Spinal cord (tissue), 10 donors: ENCODE measurements at places on chromosomes 4 and X. TPM values are rescaled to one million over a fixed set of nuclear protein-coding genes. Genes with fewer than 3 reads are reported as not detected.

Gene PLA2G12A
- polyA plus RNA-seq, result 25.5 TPM

GRCh38 chr4:328729-329128, 8.9 kb upstream of the ZNF141 start:
- no peaks in the 10 kb centered on the region for H3K4me1 ChIP-seq
- no peak overlapping the region for H3K4me3 ChIP-seq
- H3K27me3 ChIP-seq, result no peaks in the 10 kb centered on the region
- no peak for DNase-seq
- peaks cover 2% of the 10 kb centered on the region for H3K36me3 ChIP-seq

GRCh38 chr4:153022241-153022715, 86.2 kb downstream of the FHDC1 start:
- H3K27me3 ChIP-seq, result no peaks in the 10 kb centered on the region
- no peaks in the 10 kb centered on the region for H3K4me1 ChIP-seq
- DNase-seq, result no peak
- no peaks in the 10 kb centered on the region for H3K36me3 ChIP-seq
- H3K27ac ChIP-seq, result no peak overlapping the region
- H3K4me3 ChIP-seq, result no peak overlapping the region

DNA sequence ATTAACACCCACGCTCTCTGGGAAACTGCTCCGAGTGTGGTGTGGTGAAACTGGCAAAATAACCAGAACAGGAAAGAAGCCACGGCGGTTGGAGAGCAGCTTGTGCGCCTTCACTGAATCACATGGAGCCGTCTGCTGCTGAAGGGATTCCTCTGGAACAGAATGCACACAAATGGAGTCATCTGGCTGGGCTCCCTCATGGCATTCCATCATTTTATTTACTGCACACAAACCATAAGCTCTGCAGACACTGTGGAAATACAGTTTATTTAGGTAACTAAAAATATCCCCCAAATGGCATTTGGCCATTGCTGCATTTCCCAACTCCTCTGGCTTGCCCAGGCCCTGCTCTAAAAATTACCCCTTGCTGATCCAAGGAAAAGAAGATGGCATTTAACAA, 187.0 kb upstream of the S100G start:
- peaks cover 27% of the 10 kb centered on the region for H3K27me3 ChIP-seq
- no peak overlapping the region for H3K27ac ChIP-seq
- no peaks in the 10 kb centered on the region for H3K36me3 ChIP-seq
- DNase-seq, result no peak

GRCh38 chrX:68989865-68990606, 161.2 kb downstream of the EFNB1 start:
- H3K4me1 ChIP-seq, result peaks cover 30% of the 10 kb centered on the region
- H3K27ac ChIP-seq, result peak overlapping the region; percentile 10
- peak; percentile 75 for DNase-seq
- H3K27me3 ChIP-seq, result no peaks in the 10 kb centered on the region
